ENCODE measurements at places on chromosomes 11 and 22.

- no peak for DNase-seq
Observed at GRCh38 chr11:31529701-31530100, 20.1 kb downstream of the ELP4 start.

DNA sequence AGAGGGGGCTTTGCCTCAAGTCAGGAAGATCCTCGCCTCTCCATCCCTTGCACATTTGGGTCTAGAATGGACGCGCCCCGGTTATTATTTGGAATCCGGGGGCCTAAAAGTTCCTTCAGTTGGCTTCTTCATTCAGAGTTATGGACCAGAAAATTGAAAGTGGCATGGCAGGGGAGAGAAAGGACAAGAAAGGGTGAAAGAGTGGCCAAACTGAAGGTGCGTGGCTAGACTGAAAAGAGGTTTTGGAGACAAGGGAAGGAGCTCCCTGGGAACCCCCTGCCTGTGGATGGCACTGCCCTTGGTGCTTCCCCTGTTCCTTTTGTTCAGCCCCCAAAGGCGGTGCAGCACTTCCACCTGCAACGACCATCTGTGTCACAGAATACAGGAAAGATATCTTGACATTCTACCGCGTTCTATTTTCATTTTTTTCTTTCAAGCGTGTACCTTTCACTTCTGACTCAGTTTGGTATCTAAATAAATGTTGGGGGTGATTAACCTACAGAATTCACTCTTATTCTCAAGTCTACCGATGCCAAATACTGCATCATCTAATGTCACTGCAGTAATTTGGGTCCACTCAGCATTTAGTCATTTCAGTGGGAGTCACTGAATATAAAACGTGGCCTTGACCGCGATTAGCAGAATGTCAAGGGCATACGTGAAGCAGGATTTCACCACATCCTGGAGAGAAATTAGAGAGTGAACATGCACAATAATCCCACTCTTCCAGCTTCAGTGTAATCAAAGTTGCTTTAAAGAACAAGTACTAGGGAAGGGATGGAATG is 88.1 kb upstream of the ARHGAP32 start:
- DNase-seq: no peak

DNA sequence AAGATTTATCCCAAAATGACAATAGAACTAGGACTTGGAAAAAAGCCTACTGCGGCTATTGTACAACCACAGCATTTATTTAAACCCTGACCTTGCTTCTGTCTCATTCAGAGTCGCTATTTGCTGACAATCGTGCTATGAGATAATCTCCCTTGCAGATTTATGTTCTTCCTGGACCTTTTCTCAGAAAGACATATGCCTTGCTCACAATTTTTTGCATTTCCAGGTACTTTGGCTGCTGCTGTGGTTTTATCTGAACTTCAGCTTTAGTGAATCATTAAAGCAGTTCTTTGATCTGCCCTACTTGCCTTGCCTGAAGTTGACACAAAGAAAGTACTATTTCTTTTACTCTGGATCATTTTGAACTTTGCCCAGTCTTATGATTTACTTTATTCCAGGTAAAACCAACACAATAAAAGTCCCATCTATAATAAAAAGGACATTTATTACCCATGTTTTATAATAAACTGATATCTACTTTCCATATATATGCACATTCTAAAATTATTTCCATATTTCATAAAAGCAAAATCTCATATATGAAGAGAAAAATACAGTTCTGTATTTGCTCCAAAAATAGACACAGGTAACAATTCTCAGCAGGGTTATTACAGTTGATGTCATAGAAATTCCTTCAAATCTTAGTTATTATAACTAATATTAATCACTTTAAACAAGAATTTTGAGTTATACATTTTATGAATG is 63.4 kb upstream of the CARD18 start:
- DNase-seq: no peak

DNA sequence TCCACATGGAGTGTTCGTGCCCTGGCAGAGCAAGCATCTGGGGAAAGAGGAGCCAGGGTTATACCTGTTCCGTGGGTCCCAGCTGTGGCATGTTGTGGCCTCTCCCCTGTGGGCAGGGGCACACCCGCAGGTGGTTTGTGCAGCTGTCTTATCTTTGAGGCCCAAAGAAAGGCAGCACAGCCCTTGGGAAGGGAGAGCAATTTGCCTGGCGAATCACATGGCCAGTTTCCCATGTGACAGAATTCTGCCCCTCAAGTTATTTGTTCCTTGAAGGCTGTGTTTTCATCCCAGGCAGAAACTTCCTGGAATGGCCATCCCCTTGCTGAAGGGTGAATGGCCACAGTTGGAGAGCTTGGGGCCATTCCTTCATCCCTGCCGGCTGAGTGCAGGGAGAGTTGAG is 16.4 kb upstream of the COX8A start:
- no peak for DNase-seq

- DNase-seq: no peak
Observed at GRCh38 chr22:49097966-49098365, 729.7 kb downstream of the BRD1 start.

DNA sequence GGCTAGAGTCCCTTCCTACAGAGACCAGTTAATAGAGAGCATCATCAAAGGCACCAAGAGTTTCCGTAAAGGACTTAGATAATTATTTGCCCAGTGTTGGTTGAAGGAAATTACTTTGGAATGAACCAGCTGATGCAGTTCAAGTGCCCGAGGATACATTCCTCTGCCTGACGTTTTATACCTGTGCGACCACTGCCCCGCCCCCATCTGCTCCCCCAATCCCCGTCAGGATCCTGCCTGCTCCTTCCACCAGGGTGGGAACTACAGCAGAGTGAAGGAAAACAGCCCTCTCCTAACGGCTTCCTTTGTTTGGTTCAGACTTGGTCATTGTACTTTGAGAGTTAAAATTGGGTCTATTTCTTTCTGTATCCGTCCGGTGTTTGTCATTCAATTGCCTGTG is 761.5 kb downstream of the NTM start:
- DNase-seq: no peak

DNA sequence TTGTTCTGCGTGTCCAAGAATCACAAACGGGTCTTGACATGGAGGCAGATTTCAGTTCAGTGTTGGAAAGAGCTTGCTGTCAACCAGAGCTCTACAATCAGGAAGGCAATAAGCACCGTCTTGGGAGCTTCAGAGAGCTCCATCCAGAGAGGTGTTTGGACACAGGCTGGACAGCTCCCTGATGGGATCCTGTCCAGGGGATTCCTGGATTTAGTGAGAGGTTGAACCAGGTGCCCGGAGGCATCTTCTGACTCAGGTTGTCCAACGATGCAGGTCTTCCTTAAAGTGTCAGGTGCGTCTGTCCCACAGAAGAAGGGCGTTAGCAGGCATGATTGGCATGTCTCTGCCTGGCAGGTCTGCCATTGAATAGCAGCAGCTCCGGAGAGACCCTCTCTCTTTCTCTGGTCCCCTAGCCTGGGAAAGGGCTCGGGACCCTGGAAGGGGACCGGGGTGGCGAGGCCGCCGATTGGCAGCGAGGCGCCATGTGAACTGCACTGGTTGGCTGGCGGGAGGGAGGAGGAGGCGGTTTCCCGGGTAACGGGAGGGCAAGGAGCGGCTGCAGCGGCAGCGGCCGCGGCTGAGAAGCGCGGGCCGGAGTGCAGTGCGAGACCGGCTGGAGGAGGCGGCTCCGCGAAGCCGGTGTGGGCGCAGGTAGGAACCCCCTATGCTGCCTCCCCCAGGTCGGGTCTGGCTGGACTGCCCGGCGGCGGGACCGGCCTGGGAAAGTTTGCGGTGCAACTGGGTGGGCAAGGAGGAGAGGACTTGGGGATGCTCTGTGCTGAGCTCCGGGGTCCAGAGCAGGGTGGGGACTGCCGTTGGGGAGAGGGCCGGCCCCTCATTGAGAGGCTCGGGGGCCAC is 104.1 kb upstream of the E2F8 start:
- no peak for DNase-seq

- peak; percentile 21 for DNase-seq
Observed at GRCh38 chr11:48172818-48173609, 43.6 kb upstream of the OR4B1 start.

- DNase-seq: no peak
Observed at GRCh38 chr22:39685336-39686177, 115.0 kb downstream of the CACNA1I start.

DNA sequence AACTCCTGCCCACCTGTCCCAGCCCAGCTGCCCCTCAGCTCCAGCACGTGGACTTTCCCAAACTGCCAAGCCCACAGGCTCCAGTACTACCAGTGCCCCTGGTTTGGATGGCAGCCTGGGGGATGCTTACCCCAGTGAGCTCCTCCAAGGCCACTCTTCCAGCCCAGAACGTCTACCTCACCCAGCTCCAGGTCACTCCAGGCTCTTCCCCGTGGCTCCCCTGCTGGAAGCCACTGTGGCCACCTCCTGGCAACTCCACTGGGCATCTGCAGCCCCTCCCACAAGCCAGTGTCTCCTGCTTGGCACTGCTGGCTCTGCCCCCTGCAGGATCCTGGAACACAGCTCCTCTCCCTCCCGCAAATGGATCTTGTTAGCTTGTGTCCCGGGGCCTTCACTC is 29.3 kb downstream of the LMO1 start:
- DNase-seq: no peak

DNA sequence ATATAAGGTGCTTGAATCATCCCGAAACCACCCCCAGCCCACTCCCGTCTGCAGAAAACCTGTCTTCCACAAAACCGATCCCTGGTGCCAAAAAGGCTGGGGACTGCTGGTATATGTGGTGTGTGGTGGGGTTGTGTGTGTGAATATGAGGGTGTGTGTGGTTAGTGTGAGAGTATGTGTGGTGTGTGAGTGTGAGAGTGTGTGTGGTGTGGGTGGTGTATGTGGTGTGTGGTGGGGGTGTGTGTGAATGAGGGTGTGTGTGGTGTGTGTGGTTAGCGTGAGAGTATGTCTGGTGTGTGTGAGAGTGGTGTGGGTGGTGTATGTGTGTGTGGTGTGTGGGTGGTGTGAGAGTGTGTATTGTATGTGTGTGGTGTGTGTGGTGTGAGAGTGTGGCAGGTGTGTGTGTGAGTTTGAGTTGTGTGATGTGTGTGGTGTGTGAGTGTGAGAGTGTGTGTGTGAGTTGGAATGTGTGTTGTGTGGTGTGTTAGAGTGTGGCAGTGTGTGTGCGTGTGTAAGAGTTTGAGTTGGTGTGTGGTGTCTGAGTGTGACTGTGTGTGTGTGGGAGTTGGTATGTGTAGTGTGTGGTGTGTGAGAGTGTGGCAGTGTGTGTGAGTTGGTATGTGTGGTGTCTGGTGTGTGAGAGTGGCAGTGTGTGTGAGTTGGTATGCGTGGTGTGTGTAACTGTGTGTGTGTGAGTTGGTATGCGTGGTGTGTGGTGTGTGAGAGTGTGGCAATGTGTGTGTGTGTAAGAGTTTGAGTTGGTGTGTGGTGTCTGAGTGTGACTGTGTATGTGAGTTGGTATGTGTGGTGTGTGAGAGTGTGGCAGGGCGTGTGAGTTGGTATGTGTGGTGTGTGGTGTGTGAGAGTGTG is 6.5 kb downstream of the UPK3A start:
- no peak for DNase-seq
